ENCODE measurements at places on chromosomes 7 and 10.

DNA sequence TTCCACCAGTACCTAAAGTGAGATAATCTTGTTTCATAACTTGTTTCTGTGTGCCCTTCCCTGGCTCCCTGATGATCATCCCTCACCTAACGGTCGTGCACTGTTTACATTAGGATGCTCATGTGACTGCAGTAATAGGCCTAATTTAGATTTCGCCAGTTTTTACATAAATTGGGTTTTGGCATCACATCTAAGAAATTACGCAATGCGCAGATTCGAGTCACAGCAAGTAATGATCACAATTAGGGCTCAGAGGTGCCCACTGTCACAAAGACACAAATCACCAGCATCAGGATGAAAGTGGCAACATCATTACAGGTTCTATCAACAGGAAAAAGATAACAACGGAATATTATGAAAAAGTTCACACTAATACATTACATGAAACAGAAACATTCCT is 94.7 kb downstream of the LARP4B start:
- DNase-seq, result no peak

GRCh38 chr10:44854693-44855350 is 56.3 kb upstream of the TMEM72 start:
- no peak for DNase-seq

DNA sequence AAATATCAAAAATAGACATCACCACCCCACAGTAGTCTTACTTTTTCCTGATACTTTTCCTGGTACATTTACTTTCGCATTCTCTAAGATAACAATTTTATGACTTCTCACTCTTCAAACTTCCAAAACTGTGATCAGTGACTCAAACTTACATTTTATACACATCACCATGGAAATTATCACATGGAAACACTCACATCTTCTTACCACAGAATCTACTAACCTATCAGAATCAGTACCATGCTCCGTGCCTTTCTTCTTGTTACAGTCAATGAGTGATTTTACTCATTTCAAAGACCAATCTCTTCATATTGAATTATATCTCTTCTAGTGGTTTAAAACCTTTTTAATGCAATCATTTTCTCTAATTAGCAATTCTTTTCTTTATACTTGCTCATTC is 120.3 kb downstream of the PTEN start:
- no peak for DNase-seq

DNA sequence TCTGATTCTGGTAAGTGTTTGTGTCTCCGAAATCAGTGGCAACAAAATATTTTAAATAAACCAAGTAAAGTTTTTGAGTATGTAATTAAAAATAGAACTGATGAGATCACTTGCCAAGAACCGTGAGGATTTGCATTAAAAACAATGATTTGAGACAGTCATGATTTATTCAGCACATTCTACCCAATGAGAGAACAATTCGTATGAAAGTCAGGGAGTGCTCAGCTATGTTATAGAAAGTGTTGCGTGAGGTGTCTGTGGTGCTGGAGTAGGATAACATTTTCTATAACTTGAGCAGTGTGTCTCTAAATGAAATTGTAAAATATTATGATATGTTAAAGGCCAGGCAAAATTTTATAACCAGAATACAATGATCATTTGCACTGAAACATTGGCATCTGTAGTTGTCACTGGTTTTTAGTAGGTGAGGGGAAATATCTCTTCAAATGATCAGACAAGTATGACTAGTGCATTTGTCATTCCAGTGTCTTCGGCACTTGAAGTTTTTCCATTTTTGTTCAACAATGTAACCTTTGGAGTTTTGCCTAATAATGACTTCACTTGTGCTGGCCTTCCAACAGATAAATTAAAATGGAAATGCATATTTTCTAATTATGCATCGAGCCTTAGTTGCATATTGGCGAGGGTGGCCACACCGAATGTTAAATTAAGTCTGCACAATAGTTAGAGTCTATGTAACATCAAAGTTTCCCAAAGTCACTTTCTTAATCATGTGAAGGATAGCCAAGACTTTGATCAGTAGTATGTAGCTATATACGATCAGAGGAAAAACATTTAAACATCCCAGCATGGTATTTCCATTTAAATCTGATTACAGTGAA is 335.9 kb downstream of the GFRA1 start:
- no peak for DNase-seq

- DNase-seq, result no peak
Observed at GRCh38 chr10:120514035-120514620, 57.1 kb downstream of the PLPP4 start.

DNA sequence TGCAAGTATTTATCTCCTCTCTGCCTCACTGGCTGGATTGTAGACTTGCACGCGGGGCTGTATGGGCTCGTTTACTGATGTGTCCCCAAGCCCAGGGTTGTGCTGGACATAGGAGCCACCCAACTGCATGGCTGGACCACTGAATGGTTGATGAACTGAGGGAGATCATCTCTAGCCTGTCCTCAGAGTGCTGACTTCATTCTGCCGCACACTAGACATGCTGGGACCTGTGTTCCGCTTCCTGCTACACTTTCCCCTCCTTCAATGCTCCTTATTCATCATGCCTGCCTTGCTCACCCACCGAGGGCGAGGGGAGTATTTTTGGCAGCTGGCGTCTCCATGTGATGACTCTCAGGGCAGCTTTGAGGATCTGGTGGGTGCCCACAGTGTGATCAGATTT is 440.2 kb downstream of the GLRX3 start:
- no peak for DNase-seq
